ENCODE measurements at places on chromosomes 5 and 9. TPM values are rescaled to one million over a fixed set of nuclear protein-coding genes. Genes with fewer than 3 reads are reported as not detected.

The C9 gene
- 0.51 TPM for total RNA-seq

The ADAMTS19 gene
- total RNA-seq = not detected

The TMEM252 gene
- total RNA-seq = not detected

The CDH6 gene
- not detected for total RNA-seq

The BICD2 gene
- total RNA-seq = 23.4 TPM

The XRCC4 gene
- total RNA-seq = 15.7 TPM

The LCN6 gene
- total RNA-seq = not detected

The DNM1 gene
- total RNA-seq = 20.7 TPM

- DNase-seq = no peak
These were observed 977.2 kb upstream of the NUDT12 start for GRCh38 chr5:104539618-104540350.

GRCh38 chr5:13249854-13250253 is 694.6 kb downstream of the DNAH5 start:
- DNase-seq = no peak

DNA sequence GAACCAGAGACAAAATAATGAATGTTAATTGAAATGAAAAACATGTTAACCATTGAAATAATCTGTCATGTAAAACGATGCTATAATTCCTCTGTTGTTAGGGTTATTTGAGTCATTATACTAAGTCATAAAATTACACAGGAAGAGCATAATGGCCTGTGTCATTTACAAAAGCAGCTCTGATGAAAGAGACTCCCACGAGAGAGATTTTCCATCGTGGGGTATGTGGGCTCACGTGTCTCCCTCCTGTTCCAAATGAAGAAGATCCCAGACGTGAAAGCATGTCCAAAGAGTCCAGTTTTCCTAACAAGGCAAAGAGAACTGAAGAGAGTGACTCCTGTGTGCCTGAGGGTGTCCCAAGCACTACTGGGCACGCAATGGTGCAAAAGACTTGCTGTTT is 379.8 kb downstream of the SPOCK1 start:
- no peak for DNase-seq

- DNase-seq = no peak
These were observed 5.6 kb downstream of the AMBP start for GRCh38 chr9:114072184-114073140.

GRCh38 chr9:112179816-112180215 is 4.7 kb upstream of the SUSD1 start:
- no peak for DNase-seq

GRCh38 chr5:56075361-56075760 is 80.6 kb upstream of the IL6ST start:
- DNase-seq = no peak

- DNase-seq = no peak
These were observed 205.8 kb downstream of the GABBR2 start for GRCh38 chr9:98502976-98503325.

GRCh38 chr9:118446943-118447639 is 742.9 kb downstream of the TLR4 start:
- no peak for DNase-seq

DNA sequence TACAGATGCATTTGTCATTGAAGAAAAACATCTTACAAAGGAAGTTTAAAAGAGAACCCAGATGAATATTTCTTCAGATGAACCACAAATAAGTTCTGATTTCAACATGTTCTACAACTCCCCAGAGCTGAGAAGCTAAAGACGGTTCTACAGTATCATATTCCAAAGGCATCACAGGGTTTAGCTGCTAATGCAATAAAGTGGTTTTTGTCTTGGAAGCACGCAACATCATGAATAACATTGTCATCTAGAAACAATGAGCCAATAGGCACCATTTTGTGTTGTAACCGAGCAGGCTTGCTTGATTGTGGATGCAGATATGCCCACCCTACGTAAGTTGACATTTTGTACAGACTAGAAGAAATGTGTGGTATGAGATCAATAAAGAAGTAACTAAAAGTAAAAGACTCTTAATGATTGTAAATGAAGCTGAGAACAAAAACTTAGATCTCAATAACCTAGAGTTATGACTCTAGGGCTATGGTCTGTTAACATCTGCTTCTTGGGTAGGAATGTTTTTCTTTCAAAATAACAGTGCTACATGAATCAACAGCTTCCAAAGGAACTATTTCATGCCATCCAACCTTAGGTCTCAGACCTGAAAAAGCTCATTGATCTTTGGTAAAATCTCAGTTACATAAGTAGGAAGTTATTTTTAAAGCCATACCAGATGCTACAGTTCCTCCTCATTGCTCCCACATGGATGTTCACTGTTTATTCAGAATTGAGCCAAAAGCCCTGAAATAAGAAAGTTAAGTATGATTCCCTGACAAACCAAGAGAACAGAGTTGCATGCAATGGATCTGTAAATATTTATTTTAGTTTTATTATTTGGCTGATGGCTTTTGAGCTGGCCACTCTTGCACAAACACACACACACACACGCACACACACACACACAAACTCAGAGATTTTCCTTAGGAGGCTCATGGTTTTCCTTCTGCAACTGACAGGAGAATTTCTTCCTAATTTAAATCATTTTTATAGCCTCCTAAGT is 118.7 kb upstream of the SLCO6A1 start:
- DNase-seq = no peak

GRCh38 chr5:23367874-23368273 is 139.5 kb upstream of the PRDM9 start:
- no peak for DNase-seq

DNA sequence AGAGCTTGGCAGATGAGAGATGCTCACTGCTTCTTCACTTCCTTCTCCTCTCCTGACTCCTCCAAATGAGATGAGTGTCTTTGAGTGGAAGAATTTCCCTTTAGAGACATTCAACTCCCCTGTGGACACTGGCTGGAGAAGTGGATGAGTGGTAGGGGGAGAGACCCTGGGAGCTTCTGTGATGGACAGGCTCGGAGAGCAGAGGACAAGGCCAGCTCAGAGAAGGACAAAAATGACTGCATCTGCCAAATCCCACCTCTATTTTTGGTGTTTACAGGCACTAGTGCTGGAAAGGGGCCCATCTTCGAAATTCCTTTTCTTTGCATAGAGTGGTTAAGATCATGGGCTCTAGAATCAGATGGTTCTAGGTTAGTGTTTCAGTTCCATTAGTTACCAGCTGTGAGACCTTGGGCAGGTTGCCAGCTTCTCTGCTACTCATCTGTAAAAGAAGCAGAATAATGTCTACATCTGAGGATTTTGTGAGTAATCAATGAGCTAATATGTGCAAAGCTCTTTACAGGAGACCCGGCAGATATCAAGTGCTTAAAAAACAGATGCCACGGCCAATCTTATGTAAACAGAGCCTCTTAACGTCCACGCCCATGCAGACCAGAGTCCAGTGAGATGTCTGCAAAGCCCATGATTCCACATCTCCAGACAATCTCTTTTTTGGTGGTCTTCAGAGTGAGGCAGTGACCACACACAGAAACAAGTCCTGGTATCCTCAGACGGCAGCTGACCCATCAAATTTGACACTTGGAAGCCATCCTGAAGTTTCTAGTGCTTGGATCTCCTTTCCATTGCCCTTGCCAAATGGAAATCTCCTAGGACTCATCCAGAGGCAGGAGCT is 13.6 kb upstream of the COL27A1 start:
- DNase-seq = no peak

GRCh38 chr5:54825005-54825404 is 160.4 kb downstream of the ESM1 start:
- DNase-seq = no peak

- peak; percentile 18 for DNase-seq
These were observed 547.2 kb downstream of the LRRC70 start for GRCh38 chr5:63125862-63126261.

DNA sequence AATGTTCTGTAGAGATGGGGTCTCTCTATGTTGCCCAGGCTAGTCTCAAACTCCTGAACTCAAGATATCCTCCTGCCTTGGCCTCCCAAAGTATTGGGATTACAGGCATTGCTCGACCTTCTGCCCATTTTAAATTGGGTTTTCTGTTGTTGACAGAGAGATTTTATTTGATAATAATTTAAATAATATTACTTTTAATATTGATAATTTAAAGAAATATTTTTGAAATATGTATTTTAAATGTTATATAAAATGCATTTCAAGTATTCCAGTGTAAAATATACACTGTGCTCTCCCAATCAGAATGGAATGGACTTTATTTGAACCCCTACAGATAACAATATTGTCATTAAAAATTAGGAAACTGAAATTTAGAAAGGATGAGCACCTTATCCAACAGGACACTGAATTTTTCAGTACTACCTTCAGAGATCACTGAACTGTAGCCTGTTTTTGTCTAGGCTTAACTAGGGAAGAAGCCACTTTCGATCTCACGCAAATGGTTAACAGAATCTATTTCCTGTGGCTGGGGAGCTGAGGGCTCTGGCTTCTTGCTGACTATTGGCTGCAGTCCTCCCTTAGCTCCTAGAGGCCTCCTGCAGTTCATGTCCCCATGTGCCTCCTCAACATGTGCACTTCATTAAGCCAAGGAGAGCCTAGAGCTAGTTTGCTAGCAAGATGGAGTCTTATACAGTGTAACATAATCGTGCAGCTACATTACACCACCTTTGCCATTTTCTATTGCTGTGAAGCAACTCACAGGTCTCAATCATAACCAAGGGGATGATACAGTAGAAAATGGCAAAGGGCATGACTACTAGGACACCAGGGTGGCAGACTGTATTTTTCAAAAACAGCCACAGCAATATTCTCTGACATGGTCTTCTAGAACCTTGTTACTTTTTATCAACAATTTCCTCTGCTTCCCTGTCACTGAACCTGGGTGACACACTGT is 150.0 kb downstream of the CDC42SE2 start:
- DNase-seq = no peak

DNA sequence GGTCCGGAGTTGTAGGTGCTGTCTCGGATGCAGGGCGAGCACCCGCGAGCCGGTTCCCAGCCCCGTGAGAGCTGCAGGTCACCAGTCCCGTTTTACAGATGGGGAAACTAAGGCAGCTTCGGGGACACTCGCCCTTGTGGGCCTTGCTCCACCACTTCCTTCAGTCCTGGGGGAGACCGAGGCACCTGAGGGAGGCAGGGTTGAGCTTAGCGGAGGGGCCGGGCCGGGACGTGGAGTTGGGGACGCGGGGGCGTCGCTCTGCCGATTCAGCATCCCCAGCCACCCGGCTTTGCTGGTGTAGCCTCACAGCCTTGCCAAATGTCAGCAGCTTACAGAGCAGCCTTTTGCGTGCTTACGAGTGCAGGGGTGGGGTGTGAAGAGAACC is 530 bp downstream of the BBLN start:
- peak; percentile 84 for DNase-seq

DNA sequence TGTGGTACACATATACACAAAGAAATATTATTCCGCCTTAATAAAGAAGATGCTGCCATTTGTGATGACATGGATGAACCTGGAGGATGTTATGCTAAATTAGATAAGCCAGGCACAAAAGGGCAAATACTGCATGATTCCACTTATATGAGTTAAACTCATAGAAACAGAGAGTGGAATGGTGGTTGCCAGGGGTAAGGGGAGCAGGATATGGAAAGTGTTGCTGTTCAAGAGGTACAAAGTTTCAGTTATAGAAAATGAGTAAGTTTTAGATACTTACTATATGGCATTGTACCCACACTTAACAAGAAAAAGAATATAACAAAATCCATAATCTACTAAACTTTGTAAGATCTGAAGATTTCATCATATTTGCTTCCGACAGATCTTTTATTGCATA is 252.2 kb downstream of the SYK start:
- DNase-seq = no peak

DNA sequence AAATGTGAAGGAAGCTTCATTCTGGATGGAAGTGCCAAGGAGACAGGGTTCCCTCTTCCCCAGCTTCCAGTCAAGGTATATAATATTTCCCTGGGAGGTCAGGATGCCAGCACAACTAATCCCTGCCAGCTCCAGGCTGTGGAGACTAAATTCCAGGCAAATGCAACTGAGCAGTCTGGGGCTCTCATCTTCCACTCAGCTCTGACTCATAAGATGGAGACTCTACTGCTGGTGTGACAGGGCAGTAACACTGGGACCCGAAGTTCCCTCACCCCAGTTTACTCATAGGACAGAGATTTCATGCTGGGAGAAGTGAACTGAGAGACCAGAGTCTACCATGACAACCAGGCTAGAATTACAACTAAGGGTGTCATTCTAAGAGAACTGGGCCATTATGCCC is 235.4 kb downstream of the FSTL4 start:
- no peak for DNase-seq
